Hepatocyte (in vitro differentiated cells): ENCODE measurements at places on chromosomes 2 and 18. TPM values are rescaled to one million over a fixed set of nuclear protein-coding genes. Genes with fewer than 3 reads are reported as not detected.

The EFHD1 gene
- 3.0 and 4.2 TPM in 2 replicates for total RNA-seq

GRCh38 chr2:174997110-174997509 is 8.1 kb downstream of the CHN1 start:
- H3K4me3 ChIP-seq, result no peak overlapping the region
- H3K27ac ChIP-seq, result no peak overlapping the region
- no peaks in the 10 kb centered on the region for H3K4me1 ChIP-seq
- H3K36me3 ChIP-seq, result no peaks in the 10 kb centered on the region
- H3K27me3 ChIP-seq, result no peaks in the 10 kb centered on the region

DNA sequence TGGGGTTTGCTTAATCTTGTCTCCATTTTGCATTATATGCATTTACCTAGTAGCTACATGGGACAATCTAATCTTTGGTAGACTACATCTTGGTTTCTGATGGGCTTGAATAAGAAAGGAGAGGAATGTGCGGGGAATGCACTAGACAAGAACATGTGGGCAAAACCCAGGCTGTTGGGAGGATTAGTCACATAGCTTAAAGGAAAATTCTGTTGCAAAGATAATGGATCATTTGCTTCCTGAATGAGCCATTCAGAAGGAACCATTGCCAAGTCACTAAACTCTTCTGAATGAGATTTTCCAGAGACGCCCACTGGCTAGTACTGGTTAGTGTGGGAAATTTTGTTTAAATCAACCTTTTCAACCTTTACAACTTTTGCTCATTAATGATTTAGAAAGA is 84.8 kb downstream of the OSBPL6 start:
- H3K36me3 ChIP-seq, result no peaks in the 10 kb centered on the region
- DNase-seq, result peak; percentile 20
- no peaks in the 10 kb centered on the region for H3K27me3 ChIP-seq

GRCh38 chr18:8375249-8375648 is 234.0 kb upstream of the RAB12 start:
- DNase-seq, result no peak
- no peak overlapping the region for H3K27ac ChIP-seq
- no peaks in the 10 kb centered on the region for H3K36me3 ChIP-seq
- H3K27me3 ChIP-seq, result no peaks in the 10 kb centered on the region

GRCh38 chr2:227351639-227352038 is 26.6 kb downstream of the MFF start:
- no peak overlapping the region for H3K4me3 ChIP-seq
- H3K27ac ChIP-seq, result no peak overlapping the region
- no peaks in the 10 kb centered on the region for H3K36me3 ChIP-seq
- no peak for DNase-seq
- no peaks in the 10 kb centered on the region for H3K27me3 ChIP-seq

- H3K36me3 ChIP-seq, result no peaks in the 10 kb centered on the region
- no peaks in the 10 kb centered on the region for H3K27me3 ChIP-seq
- no peak for DNase-seq
- peaks cover 16% of the 10 kb centered on the region for H3K4me1 ChIP-seq
- no peak overlapping the region for H3K4me3 ChIP-seq
- H3K27ac ChIP-seq, result no peak overlapping the region
Measured at GRCh38 chr18:50276452-50276851, 4.9 kb downstream of the MBD1 start.

DNA sequence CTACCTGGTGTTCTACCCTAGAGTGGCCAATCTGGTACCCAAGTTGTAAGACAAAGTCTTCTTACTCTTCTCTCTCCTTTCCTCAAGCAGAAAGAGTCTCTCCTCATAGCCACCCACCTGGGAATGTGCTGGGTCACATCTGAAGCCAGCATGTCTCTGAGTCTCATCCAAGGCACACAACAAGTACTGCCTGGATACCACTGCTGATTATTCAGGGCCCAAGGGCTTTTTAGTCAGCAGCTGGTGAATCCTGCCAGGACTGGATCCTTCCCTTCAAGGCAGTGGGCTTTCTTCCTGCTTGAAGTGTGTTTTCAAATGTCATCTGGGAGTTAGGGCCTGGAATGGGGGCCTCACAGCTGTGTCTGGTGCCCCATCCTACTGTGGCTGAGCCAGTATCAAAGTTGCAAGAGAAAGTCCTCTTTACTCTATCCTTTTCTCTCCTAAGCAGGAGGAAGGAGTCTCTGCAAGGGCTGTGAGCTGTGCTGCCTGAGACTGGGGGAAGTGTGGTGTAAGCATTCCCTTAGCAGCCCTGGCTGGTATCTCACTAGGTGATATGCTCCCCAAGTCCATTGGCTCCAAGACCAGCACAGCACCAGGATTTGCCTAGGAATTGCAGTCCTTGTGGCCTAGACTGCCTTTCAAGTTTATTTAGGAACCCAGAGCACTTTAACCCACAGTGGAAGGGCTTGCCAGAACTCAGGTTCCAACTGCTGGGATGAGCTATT is 27.2 kb downstream of the OXER1 start:
- no peaks in the 10 kb centered on the region for H3K27me3 ChIP-seq
- no peaks in the 10 kb centered on the region for H3K36me3 ChIP-seq
- H3K4me1 ChIP-seq, result no peaks in the 10 kb centered on the region
- DNase-seq, result no peak

DNA sequence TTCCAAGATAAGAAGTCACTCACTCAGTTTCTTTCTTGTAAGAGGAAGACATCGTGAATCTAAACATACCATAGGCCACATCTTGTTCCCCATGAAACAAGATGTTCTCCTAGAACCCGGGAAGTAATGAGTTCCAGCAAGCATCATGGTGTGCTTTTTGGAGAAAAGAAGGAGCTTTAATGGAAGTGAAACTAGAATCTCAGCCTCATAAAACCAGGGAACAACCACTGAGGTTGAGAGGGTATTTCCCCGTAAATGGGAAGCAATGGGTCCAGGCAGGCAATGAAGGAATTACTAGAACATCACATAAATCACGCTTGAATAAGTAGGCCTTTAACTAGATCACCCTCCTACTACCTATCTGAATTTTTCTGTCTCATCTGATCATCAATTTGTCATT is 40.3 kb downstream of the PSTPIP2 start:
- no peaks in the 10 kb centered on the region for H3K4me1 ChIP-seq
- no peak overlapping the region for H3K27ac ChIP-seq
- H3K36me3 ChIP-seq, result no peaks in the 10 kb centered on the region
- no peak for DNase-seq
- H3K27me3 ChIP-seq, result no peaks in the 10 kb centered on the region

- H3K27ac ChIP-seq, result no peak overlapping the region
- no peaks in the 10 kb centered on the region for H3K4me1 ChIP-seq
- peaks cover 11% of the 10 kb centered on the region for H3K27me3 ChIP-seq
- H3K36me3 ChIP-seq, result no peaks in the 10 kb centered on the region
- no peak overlapping the region for H3K4me3 ChIP-seq
Measured at GRCh38 chr2:2145817-2146216, 185.3 kb downstream of the MYT1L start.

GRCh38 chr2:172101821-172102390 is 794 bp downstream of the DLX2 start:
- no peaks in the 10 kb centered on the region for H3K36me3 ChIP-seq
- H3K4me3 ChIP-seq, result peak overlapping the region; percentile 59
- H3K27ac ChIP-seq, result no peak overlapping the region

The TRIM43 gene
- total RNA-seq, result not detected in 2 replicates

The PARD6G gene
- 11.7 and 11.8 TPM in 2 replicates for total RNA-seq

DNA sequence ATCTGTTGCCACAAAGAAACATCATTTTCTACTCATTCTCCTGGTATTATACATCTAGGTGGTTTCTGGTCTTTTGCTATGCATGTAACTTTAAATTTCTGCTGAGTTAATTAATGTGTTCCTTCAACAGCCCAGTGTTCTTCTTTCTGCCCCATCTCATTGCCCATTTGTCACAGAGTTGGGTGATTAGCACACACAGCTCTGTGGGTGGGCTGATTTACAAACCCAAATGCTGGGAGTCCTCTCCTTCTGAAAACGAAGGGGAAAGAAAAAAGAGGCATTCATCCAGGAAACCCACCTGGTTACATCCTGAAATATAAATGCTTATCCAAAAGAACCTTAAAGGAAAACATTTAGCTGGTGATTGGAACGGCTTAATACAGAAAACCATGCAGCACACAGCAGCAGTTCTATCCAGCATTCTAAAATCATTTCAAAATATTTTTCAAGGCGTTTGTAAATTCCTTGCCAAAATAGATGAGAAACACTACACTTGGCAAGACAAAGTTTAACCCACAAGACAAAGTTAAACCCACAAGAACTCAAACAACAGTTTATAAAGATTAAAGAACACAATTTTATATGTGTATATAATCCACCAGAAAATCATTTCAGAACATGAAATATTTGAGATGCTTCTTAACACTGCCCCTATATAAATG is 177.9 kb downstream of the ANTXR1 start:
- peak overlapping the region; percentile 43 for H3K27ac ChIP-seq
- no peak overlapping the region for H3K4me3 ChIP-seq
- peaks cover 11% of the 10 kb centered on the region for H3K4me1 ChIP-seq
- no peak for DNase-seq
- H3K36me3 ChIP-seq, result no peaks in the 10 kb centered on the region
- H3K27me3 ChIP-seq, result no peaks in the 10 kb centered on the region

GRCh38 chr2:73112913-73113854 is at the start of gene RAB11FIP5:
Gene RAB11FIP5 (minus strand): TSS chr2:73112948. CDS start chr2:73112777, 171 bp downstream.
- H3K4me1 ChIP-seq, result peaks cover 23% of the 10 kb centered on the region
- H3K36me3 ChIP-seq, result no peaks in the 10 kb centered on the region
- DNase-seq, result peak; percentile 94
- H3K27ac ChIP-seq, result peak within 1 kb of the TSS; percentile 99
- peak within 1 kb of the TSS; percentile 100 for H3K4me3 ChIP-seq
- no peaks in the 10 kb centered on the region for H3K27me3 ChIP-seq

- H3K4me1 ChIP-seq, result peaks cover 15% of the 10 kb centered on the region
- no peaks in the 10 kb centered on the region for H3K27me3 ChIP-seq
- no peak for DNase-seq
- H3K36me3 ChIP-seq, result no peaks in the 10 kb centered on the region
Measured at GRCh38 chr2:168211664-168212163, 35.7 kb downstream of the STK39 start.

The RAB6C gene
- total RNA-seq, result 0.04 and 0.13 TPM in 2 replicates

GRCh38 chr2:220509966-220510365 is 882.5 kb downstream of the SLC4A3 start:
- H3K4me1 ChIP-seq, result no peaks in the 10 kb centered on the region
- DNase-seq, result no peak
- H3K27ac ChIP-seq, result no peak overlapping the region
- no peaks in the 10 kb centered on the region for H3K36me3 ChIP-seq

GRCh38 chr2:202494300-202495229 is 118.4 kb downstream of the BMPR2 start:
- H3K4me1 ChIP-seq, result peaks cover 8% of the 10 kb centered on the region
- peak; percentile 82 for DNase-seq
- H3K27ac ChIP-seq, result peak overlapping the region; percentile 65
- no peaks in the 10 kb centered on the region for H3K27me3 ChIP-seq
- H3K4me3 ChIP-seq, result no peak overlapping the region

GRCh38 chr2:237149425-237149824 is 63.7 kb downstream of the COPS8 start:
- H3K27me3 ChIP-seq, result no peaks in the 10 kb centered on the region
- DNase-seq, result peak; percentile 40
- peak overlapping the region; percentile 62 for H3K27ac ChIP-seq
- no peak overlapping the region for H3K4me3 ChIP-seq
- no peaks in the 10 kb centered on the region for H3K36me3 ChIP-seq

The RAPGEF4 gene
- 1.9 and 2.0 TPM in 2 replicates for total RNA-seq
